LHCN-M2 (cell line): ENCODE measurements at places on chromosomes 5 and 9. TPM values are rescaled to one million over a fixed set of nuclear protein-coding genes. Genes with fewer than 3 reads are reported as not detected.

SYK gene
- total RNA-seq: not detected in 2 replicates

ALDH1A1 gene
- 155 and 163 TPM in 2 replicates for total RNA-seq

SLC6A3 gene
- not detected in 2 replicates for total RNA-seq

MARVELD2 gene
- total RNA-seq: 0.26 TPM in 1 of 2 replicates, not detected in the other

ITK gene
- total RNA-seq: 0.06 TPM in 1 of 2 replicates, not detected in the other

PRR7 gene
- 48.0 and 55.4 TPM in 2 replicates for total RNA-seq

OR2K2 gene
- not detected in 2 replicates for total RNA-seq

PCDHB16 gene
- 10.4 and 12.2 TPM in 2 replicates for total RNA-seq

PCDHGB6 gene
- 0.32 and 0.40 TPM in 2 replicates for total RNA-seq

CDKN2B-AS1 gene
- total RNA-seq: 2.9 and 6.2 TPM in 2 replicates

LMX1B gene
- not detected in 2 replicates for total RNA-seq

ZFP2 gene
- 0.64 and 0.92 TPM in 2 replicates for total RNA-seq

EGFL7 gene
- total RNA-seq: 7.6 and 8.9 TPM in 2 replicates
